ENCODE measurements at places on chromosomes 2 and 18. TPM values are rescaled to one million over a fixed set of nuclear protein-coding genes. Genes with fewer than 3 reads are reported as not detected.

DNA sequence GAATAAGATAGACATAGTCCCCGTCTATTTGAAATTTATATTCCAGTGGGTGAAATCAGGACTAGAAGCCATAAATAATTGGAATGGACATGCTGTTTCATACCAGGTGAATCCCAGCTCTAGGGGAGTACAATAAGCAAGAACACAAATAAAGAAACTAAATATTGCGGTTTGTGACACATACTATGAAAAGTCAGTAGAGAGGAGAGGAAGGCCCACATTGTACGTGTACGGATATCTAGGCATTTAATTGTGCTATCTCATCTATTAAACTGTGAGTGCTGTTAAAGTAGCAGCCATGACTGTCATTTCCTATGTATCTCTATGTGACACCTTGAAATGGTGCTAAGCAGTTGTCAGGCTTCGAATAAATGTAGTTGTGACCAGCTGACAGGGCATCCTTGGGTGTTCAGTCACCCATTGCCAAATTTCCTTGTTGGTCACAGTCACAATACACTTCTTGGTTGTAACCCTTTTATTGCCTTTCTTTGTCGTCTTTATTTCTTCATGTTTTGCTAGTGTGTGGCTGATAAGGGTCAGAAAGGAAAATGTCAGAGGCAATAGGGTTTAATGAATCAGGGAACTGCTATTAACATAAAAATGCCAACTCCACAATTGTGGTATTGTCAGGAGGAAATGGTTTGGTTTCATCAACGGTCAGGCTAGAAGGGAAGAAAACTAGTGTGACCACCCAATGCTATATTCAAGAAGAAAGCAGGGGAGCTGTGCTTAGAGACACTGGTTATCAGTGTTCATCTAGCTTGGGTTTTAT lies 31.5 kb downstream of the CPO start:
- H3K4me3 ChIP-seq = no peak overlapping the region
- no peaks in the 10 kb centered on the region for H3K27me3 ChIP-seq
- H3K4me1 ChIP-seq = peaks cover 9% of the 10 kb centered on the region
- no peak for DNase-seq
- H3K27ac ChIP-seq = no peak overlapping the region

DNA sequence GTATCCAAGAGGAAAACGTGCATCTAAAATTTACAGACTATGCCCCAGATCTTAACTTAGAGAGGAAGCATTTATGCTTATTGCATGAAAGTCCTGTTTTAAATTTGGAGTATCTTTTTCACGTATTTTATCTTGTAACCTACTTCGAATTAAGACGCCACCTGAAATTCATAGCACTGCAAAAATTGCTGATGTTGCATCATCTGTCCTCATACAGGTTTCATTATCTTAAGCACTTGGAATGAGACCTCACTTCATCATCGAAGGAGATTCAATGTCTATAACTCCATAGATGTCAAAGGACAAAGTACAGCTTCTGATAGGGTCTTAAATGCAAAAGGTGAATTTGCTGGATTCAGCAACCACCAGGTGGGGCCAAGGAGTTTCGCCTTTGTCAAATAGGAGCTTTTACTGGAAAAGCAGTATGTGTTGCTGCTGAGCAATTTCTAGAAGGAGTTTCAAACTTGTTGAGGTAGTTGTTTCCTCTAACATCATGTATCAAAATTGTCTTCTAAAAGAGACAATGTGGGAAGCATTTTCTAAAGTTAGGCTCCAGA lies 106.4 kb upstream of the CCDC85A start:
- no peak for DNase-seq
- H3K4me3 ChIP-seq = no peak overlapping the region
- no peaks in the 10 kb centered on the region for H3K36me3 ChIP-seq
- no peaks in the 10 kb centered on the region for H3K4me1 ChIP-seq

DNA sequence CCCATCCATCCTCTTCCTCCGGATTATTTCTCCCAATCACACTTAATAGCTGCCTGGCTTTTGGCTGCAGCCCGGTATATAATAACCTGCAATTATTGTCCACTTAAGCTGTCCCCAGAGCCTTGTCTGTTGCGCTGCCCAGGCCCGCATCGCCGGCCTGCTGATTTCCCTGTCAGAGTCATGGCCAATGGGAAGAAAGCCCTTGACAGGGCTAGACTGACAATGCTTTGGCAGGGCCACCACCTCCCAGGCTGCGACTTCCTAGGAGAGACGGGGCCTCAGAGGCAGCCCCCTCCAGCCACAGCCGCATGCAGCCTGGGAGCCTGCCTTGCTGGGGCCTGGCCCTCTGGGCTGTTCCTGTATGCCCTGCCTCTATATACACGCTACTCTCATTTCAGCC lies 10.0 kb upstream of the CELF4 start:
- DNase-seq = no peak
- H3K4me3 ChIP-seq = no peak overlapping the region
- peaks cover 10% of the 10 kb centered on the region for H3K4me1 ChIP-seq
- H3K27ac ChIP-seq = no peak overlapping the region
- H3K27me3 ChIP-seq = peaks cover 6% of the 10 kb centered on the region
- H3K36me3 ChIP-seq = no peaks in the 10 kb centered on the region

The SPATA3 gene
- not detected for total RNA-seq

DNA sequence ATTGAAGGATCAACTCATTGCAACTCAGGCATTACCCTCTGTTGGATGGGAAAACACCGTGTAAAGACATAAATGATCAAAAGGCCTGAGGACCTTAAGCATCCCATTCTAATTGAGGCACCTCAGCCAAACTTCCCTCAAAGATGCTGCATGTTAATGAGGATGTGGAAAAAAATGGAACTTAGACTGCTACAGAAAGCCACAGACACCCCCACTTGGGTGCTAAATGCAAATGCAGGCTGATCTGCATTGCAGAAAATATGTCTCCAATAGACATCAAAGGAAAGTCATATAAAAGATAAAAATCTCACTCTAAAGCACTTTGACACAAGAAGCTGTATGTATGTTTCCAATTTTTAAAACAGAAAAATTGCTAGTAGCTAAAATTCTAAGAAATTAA lies 504.7 kb downstream of the KCNJ3 start:
- H3K36me3 ChIP-seq = no peaks in the 10 kb centered on the region
- H3K4me1 ChIP-seq = no peaks in the 10 kb centered on the region
- H3K27me3 ChIP-seq = no peaks in the 10 kb centered on the region
- H3K4me3 ChIP-seq = no peak overlapping the region
- DNase-seq = no peak
- H3K27ac ChIP-seq = no peak overlapping the region

- H3K27me3 ChIP-seq = no peaks in the 10 kb centered on the region
- no peaks in the 10 kb centered on the region for H3K36me3 ChIP-seq
- no peak overlapping the region for H3K27ac ChIP-seq
- H3K4me3 ChIP-seq = no peak overlapping the region
- no peak for DNase-seq
Observed at GRCh38 chr2:194319222-194319992, 1337.6 kb upstream of the SLC39A10 start.

DNA sequence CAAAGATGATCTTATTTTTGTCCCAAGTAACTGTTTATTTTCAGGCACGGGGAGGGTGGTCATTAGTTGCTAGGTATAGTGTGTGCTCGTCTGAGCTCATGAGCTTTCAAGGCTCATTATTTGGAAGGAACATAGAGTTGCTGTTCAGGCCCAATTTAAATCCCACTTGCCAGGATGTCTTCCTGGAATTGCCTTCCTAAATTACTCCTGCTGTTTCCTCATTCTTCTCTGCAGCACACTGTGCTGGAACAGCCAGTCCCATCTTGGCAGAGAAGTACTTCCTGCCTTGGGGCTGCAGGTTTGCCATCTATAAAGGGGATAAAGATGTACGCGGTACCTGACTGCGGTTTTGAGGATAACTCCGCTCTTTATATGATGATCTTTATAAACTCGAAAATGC lies 37.3 kb downstream of the GREB1 start:
- DNase-seq = no peak
- no peaks in the 10 kb centered on the region for H3K27me3 ChIP-seq
- no peaks in the 10 kb centered on the region for H3K4me1 ChIP-seq
- H3K27ac ChIP-seq = no peak overlapping the region

The RPRM gene
- total RNA-seq = 2.3 TPM
